H9 (cell line): ENCODE measurements at places on chromosomes 4 and X.

DNA sequence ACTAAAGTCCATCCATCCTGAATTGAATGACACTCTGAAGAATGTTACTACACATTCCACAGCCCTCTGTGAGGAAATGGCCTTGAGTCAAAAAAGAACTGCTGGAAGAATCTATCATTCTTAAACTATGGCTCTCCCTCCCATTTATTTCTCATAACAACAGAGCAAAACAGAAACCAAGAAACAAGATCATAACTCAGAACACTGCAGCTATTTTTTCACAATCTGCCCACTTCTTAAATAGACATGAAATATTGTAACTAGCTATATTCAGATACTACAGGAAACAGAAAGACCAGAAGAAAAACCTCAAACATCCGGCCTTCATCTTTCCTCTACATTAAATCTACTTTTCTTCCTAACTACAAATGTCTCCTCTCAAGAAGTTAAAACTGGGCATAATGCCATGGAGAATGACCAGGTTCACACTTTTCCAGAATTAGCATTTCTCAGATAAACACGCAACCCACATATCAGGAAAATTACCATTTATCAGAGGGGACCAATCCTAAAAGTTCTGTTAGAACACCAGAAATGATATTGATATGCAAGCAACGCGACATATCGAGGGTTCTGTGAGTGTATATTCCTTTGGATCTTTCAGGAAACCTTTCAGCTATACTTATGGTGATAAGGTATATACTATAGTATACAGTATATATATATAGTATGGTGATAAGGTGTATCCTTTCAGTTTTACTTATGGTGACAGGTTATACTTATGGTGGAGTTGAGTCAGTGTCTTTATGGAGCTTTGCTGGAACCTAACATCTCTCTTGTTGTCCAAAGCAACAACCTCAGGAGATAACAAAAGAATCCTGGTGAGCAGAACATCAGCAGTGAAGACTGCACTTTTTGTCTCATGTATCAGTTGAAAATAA, 60.4 kb upstream of the IRF2 start:
- DNase-seq, result no peak

DNA sequence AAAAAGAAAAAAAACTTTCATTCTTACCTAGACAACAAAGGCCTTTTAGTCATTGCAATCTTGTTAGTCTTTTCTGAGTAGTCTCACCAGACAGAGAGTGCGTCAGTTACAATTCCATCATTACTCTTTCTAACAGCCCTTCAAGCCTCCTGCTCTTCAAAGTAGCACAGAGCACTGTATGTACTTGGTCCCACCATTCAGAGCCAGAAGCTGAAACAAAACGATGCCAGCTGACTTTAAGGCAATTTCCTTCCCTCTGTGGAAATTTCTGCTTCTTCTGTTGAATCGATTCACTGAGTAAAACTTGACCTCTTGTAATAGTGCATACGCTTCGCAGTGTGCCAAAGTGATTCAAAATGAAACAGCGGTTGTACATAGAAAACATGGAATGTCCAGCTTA, 57.7 kb upstream of the TENM3 start:
- DNase-seq, result no peak

GRCh38 chr4:60962286-60962685, 237.8 kb upstream of the ADGRL3 start:
- peak; percentile 36 for DNase-seq

DNA sequence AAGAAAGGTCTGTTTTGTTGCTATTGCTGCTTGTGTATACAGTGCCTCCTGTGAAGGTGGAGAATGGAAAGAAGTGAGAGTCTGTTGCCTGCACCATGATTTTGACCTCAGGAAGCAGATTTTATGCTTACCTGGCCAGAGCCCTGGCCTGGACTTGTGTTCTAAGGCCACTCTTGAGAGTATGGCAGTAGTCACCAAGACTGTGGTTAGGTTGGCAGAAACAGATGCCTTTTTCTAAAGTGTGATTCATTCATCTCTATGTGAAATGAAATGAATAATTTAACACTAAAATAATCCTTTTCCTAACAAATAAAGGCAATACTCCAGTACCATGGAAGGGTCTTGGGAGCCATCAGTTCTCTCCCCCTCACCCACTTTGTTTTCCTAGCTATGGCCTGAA, 161.8 kb downstream of the DCLK2 start:
- DNase-seq, result no peak

- DNase-seq, result no peak
These were observed 22.1 kb upstream of the HSD17B10 start for GRCh38 chrX:53456254-53456653.

GRCh38 chr4:41216294-41217019, 2.1 kb upstream of the APBB2 start:
- DNase-seq, result peak; percentile 93

DNA sequence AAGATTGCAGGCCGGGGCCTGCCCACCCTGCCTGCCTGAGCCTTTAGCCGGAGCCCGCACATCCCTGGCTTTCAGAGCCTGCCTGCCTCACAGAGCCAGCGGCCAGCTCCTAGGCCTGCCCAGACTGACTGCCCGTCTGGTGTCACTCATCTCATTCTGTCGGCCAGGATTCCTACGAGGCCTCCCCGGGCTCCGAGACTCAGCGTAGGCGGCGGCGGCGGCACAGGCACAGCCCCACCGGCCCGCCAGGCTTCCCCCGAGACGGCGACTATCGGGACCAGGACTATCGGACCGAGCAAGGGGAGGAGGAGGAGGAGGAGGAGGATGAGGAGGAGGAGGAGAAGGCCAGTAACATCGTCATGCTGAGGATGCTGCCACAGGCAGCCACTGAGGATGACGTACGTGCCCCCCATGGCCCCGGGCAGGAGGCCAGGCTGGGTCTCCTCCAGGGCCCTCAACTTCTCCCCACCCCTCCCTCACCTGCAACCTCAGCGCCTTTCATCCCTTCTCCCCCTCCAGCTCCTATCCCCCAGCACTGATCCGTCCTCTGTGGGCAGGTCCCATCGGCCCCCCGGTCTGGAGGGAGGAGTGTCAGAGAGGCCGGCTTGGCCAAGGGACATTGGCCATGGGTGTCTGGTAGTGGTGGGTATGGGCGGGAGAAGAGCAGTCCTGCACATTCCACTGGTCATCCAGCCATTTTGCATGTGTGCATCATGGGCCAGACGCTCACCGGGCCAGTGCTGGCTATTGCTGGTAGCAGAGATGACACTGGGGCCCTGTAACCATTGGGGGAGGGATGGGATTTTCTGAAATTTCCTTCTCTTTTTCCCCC, 22.6 kb upstream of the UBA1 start:
- no peak for DNase-seq

- peak; percentile 52 for DNase-seq
These were observed 1.2 kb downstream of the CPEB2 start for GRCh38 chr4:15003401-15003890.

DNA sequence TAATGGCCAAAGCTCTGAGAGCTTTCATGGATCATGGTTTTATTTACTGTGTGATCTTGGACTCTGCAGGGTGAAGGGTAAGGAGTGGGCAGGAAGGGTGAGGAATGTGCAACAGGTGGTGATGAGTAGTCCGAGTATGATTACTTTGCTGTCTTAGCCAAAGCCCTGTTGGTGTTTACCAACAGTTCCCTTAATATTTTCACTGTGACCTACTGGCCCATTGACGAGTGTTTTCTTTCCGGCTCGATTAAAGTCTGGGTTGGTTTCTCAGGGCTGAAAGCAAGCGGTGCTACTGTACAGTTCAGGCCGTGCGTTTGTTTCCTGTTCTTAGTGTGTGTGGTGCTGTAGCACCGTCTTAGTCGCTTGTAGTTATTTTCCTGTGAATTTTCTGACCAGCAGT, 2.6 kb downstream of the ARHGAP24 start:
- DNase-seq, result no peak

GRCh38 chr4:87103691-87104187, 116.7 kb downstream of the KLHL8 start:
- DNase-seq, result no peak

DNA sequence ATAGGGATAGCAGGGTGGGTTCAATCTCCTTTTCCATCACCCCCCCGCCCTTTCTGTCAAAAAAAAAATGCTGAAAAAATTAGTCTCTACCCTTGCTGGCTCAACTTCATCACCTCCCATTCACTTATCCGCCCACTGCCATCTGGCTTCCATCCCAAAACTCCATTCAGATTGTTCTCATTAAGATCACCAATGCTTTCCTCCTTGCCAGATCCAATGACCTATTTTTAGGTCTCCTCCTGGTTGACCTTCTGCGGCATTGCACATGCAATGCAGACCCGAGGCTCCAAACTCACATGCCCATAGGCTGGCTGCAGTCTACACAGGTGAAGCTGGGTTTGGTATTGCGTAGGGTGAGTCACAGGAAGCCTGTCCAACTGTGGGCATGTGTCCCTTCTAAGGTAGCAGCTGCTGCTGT, 21.1 kb upstream of the STIM2 start:
- no peak for DNase-seq

DNA sequence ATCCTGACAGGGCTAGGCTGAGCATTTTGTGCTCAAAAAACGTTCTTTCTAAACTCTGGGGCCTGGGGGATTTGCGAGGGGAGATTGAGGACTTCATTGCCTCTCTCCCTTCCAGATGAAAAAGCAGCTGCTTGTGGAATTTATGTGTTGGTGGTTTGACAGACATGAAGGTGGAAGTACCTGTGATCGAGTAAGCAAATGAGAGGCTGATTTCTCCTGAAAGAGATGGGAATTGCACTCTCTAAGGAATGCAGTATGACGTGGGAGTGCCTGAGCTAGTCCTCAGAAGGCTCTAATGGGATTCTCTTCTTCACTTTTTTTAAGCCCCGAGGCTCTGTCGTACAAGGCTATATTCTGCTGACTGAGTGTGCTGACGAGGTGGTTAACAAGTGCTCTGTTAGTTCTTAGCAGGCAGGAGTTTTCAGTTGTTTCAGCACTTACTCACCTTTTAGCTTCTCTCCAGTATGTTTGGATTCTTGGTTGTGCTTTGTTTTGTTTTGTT, 426.8 kb upstream of the CNKSR2 start:
- no peak for DNase-seq

- no peak for DNase-seq
These were observed 36.7 kb downstream of the SLC9A6 start for GRCh38 chrX:136021903-136022302.

DNA sequence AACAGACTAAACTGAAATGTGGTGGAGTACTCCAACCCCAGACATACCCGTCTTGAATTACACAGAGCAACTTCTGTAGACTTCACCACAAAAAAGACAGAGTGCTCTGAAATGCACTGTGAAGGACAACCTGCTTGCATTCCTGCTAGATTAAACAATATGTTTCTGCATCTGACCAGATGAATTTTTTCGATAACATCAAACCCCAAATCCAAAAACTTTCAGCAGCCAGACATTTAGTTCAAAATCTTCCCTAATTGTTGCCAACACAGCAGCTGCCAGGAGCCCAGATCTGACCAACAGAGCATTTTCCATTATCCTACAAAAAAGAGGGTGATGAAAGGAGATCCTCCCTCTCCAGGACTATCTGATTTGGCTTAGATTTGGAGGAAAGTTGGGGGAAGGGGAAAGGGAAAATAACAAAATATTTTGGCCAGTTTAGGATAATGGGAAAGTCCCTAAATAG, 356.5 kb downstream of the PDGFC start:
- no peak for DNase-seq

DNA sequence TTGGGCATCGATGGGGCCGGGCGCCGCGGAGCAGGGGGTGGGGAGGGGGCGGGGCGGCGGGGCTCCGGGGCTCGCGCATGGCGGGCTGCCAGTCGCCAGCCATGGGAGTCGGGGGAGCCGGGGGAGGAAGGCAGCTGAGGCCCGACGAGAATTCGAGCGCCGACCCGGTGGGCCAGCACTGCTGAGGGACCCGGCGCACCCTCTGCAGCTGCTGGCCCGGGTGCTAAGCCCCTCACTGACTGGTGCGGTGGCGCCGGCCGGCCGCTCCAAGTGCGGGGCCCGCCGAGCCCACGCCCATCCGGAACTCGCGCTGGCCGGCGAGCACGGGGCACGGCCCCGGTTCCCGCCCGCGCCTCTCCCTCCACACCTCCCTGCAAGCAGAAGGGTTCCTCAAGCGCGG, 49.4 kb downstream of the GSX2 start:
- no peak for DNase-seq

DNA sequence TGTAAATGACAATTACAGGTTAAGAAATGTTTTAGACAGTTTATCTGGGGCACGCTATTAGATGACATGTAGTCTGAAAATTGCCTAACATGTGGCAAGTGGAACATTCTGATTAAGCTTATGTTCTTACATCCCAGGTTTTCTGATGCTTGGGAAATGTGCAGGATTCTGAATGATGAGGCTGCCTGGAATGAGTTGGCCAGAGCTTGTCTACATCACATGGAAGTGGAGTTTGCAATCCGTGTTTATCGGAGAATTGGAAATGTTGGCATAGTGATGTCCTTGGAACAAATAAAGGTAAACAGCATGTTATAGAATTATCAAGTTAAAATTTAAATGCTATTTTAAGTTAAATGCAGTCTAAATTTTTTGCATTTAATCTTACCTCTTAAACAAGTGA, 49.3 kb downstream of the WDR19 start:
- DNase-seq, result no peak
